ENCODE measurements at places on chromosomes 5 and 9. TPM values are rescaled to one million over a fixed set of nuclear protein-coding genes. Genes with fewer than 3 reads are reported as not detected.

DNA sequence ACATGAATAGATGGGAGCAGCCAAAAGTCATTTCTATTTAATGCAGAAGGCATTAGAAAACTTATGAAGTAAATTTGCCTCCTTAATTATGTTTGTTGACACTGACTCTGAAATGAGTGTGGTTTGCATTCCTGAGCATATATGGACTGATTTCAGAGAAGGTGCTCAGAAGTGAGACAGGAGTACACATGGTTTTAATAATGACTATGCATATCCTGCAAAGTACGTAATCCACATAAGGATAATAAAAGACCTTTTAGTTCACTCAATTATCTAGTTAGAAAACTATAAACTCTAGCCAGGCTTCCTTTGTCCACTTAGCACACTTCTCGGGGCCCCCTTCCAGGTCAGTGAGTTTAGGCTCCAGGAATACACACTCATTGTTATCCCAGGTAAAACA, 75.7 kb upstream of the SNX2 start:
- H3K4me1 ChIP-seq = peaks cover 5% of the 10 kb centered on the region
- H3K36me3 ChIP-seq = no peaks in the 10 kb centered on the region
- no peak for DNase-seq

- H3K4me1 ChIP-seq = peaks cover 1% of the 10 kb centered on the region
- H3K36me3 ChIP-seq = peaks cover 5% of the 10 kb centered on the region
- no peak within 1 kb of the TSS for H3K27ac ChIP-seq
These were observed at the start of gene PCDHGB3 for GRCh38 chr5:141369994-141370848. Gene PCDHGB3 (plus strand): TSS chr5:141370242. CDS start chr5:141370395, 153 bp downstream.

DNA sequence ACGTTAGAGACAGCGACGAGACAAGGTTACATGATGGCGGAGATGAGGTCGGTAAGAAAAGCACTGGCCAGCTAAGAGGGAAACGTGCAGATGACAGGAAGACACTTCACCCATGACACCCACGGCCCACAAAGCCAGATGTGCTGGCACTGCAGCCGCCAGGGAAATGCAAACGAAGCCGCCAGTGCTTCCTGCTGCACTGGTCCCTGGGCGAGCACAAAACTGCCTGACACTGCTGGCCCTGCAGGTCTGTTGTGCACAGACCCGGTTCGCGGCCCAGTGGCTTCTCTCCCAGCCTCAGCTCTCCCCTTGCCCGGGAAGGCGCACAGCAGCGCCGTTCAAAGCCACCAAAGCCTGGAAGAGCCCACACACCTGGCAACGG, 20.3 kb downstream of the QSOX2 start:
- H3K27me3 ChIP-seq = no peaks in the 10 kb centered on the region
- no peak overlapping the region for H3K4me3 ChIP-seq
- H3K36me3 ChIP-seq = peaks cover 43% of the 10 kb centered on the region
- peak overlapping the region; percentile 25 for H3K27ac ChIP-seq
- H3K4me1 ChIP-seq = peaks cover 21% of the 10 kb centered on the region
- DNase-seq = no peak

The MARVELD2 gene
- total RNA-seq = 0.16 TPM

GRCh38 chr5:117266280-117266679, 691.7 kb upstream of the SEMA6A start:
- H3K36me3 ChIP-seq = no peaks in the 10 kb centered on the region
- H3K27ac ChIP-seq = no peak overlapping the region
- no peaks in the 10 kb centered on the region for H3K4me1 ChIP-seq
- no peak overlapping the region for H3K4me3 ChIP-seq
- no peaks in the 10 kb centered on the region for H3K27me3 ChIP-seq

- H3K27ac ChIP-seq = no peak overlapping the region
- H3K36me3 ChIP-seq = no peaks in the 10 kb centered on the region
- no peak overlapping the region for H3K4me3 ChIP-seq
- no peak for DNase-seq
- peaks cover 2% of the 10 kb centered on the region for H3K4me1 ChIP-seq
These were observed 67.1 kb upstream of the SNX2 start for GRCh38 chr5:122707796-122708195.

The PCDHGA4 gene
- total RNA-seq = 0.57 TPM

GRCh38 chr5:179373101-179373934, 28.1 kb upstream of the ADAMTS2 start:
- no peak overlapping the region for H3K27ac ChIP-seq
- no peaks in the 10 kb centered on the region for H3K36me3 ChIP-seq
- H3K4me1 ChIP-seq = no peaks in the 10 kb centered on the region
- DNase-seq = no peak
- no peak overlapping the region for H3K4me3 ChIP-seq
- no peaks in the 10 kb centered on the region for H3K27me3 ChIP-seq

DNA sequence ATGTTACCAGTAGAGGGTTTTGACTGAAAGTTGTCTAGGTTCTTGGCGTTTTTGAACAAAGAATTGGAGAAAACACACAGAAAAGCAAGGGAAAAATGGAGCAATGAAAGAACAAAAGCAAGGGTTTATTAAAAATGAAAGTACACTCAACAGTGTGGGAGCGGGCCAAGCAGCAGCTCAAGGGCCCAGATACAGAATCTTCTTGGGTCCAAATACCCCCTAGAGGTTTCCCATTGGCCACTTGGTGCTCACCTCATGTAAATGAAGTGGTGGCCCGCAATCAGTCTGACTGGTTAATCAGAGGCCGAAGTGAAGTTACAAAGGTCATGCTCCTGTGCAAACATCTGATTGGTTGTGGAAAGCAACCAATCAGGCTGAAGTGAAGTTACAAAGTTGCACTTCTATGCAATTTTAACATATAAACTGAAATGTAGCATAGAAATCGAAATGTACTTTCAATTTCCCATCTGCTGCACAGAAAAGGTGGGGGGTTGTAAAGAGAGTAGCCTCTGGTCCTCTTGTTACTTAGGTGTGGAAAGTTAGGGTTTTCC, 1.9 kb upstream of the GM2A start:
- H3K4me3 ChIP-seq = peak overlapping the region; percentile 74
- peak overlapping the region; percentile 84 for H3K27ac ChIP-seq
- no peaks in the 10 kb centered on the region for H3K27me3 ChIP-seq
- peaks cover 43% of the 10 kb centered on the region for H3K4me1 ChIP-seq
- H3K36me3 ChIP-seq = peaks cover 12% of the 10 kb centered on the region
- DNase-seq = peak; percentile 30

- H3K27ac ChIP-seq = no peak overlapping the region
- H3K4me3 ChIP-seq = no peak overlapping the region
- DNase-seq = no peak
- peaks cover 10% of the 10 kb centered on the region for H3K4me1 ChIP-seq
- no peaks in the 10 kb centered on the region for H3K27me3 ChIP-seq
These were observed 142.1 kb downstream of the MLLT3 start for GRCh38 chr9:20480249-20480648.

The CDH6 gene
- total RNA-seq = not detected

DNA sequence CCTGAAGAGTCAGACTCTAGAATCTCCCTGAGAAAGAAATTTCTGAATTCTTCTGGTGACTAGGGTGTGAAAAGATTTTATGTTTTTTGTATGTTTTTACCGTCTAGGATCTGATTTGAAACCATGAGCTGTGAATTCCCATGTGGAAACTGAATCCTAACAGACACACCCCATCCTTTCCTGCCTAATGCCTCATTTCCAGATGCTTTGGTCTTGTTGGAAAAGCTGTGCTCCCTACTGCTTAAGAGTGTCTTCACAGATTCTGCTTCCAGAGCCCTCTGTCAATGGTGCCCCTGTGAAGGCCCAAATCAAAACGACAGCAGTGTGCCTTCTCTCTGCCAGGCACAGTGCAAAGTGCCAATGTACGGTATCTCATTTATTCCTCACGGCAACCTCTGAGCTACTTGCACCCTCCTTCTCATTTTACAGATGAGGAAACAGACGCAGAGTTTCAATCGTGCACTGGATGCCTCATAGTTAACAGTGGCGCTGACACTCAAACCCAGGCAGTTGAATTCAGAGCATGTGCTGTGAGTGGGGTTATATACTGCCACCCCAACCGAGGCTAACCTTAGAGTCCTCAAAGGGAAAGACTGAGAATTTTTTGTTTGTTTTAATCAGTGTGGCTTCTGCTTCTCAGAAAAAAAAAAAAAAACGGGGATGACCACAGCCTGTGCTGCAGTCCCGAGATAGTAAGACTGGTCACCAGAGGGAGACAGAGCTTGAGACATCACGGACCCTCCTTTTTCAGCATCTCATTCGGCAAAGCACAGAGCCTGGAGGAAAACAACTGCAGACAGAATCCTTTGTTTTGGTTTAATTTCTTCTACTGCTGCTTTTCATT, 188.4 kb downstream of the SNCAIP start:
- no peaks in the 10 kb centered on the region for H3K36me3 ChIP-seq
- no peak for DNase-seq
- H3K4me1 ChIP-seq = no peaks in the 10 kb centered on the region
- no peaks in the 10 kb centered on the region for H3K27me3 ChIP-seq
- no peak overlapping the region for H3K4me3 ChIP-seq

The PCDHGA1 gene
- total RNA-seq = 0.09 TPM

GRCh38 chr5:67337751-67338150, 141.2 kb upstream of the CD180 start:
- no peak overlapping the region for H3K27ac ChIP-seq
- H3K27me3 ChIP-seq = peaks cover 11% of the 10 kb centered on the region
- no peaks in the 10 kb centered on the region for H3K36me3 ChIP-seq

DNA sequence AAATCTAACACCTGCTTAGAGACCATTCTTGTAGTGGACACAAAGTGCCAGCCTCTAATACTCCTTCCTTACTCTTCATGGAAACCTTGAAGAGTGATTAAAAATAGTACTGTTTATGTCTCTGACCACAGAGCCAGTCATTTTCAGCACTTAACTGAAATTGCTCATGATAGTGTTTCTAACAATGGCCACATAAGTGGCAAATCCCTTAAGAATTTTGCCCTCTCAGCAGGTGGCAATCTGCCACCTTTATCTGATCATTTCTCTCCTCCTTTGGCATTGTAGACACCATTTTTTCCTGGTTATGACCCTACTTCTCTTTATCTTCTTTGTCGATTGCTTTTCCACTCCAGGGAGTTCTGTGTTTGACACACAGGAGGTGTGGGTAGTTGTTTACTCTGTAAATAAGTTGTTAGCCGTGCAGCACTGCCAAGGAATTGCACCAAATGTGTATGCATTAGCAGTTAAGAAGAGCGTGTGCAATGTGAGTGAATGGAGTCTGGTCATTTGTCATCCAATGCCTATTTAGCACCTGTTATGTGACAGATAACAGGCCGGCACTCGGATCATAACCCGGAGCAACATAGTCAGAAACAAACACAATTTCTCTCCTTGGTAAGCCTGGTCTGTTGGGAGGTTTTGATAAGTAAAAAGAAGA, 36.8 kb upstream of the STARD4 start:
- H3K27me3 ChIP-seq = peaks cover 4% of the 10 kb centered on the region
- H3K4me1 ChIP-seq = peaks cover 34% of the 10 kb centered on the region
- no peak overlapping the region for H3K27ac ChIP-seq

DNA sequence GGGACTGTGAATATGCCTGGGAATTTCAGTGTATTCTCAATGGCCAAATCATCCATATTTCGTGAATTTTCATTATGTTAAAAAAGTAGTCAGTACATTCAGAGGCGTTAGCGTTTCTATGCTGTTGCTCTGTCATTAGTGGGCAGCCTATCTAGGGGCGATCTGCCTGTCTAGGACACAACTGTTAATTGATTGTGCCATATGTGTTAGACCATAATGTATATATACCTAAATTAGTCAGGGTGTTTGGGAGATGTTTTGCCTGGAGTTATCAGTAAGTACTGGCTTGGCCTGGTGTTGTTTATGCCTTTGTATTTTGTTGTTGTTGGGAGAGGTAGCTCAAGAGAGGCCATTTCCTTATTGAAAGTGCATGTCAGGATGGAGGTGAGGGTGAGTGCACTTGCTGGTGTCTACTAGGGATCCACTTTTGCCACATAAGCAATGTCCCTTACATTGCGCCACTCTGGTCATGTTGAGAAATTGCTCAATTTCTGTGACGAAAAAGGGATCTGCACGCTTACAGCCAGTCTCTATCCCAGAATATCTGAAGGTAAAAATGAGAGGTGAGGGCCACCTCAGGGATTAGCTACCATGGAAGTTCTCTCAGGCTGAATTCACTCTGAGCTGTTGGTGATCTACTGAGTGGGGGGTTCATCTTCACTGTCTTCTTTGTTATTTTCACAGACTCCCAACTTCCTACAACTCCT, 123.3 kb downstream of the ST8SIA4 start:
- no peak for DNase-seq
- H3K27me3 ChIP-seq = no peaks in the 10 kb centered on the region
- H3K4me3 ChIP-seq = peak overlapping the region; percentile 79
- H3K4me1 ChIP-seq = peaks cover 41% of the 10 kb centered on the region

- no peak for DNase-seq
- no peaks in the 10 kb centered on the region for H3K36me3 ChIP-seq
- peaks cover 18% of the 10 kb centered on the region for H3K27me3 ChIP-seq
- H3K4me3 ChIP-seq = no peak overlapping the region
- no peak overlapping the region for H3K27ac ChIP-seq
These were observed 129.3 kb downstream of the C5orf15 start for GRCh38 chr5:133839090-133839489.

The CDKN2B gene
- 0.62 TPM for total RNA-seq

GRCh38 chr9:109887079-109887478, 107.1 kb downstream of the PALM2AKAP2 start:
- H3K4me3 ChIP-seq = no peak overlapping the region
- no peak for DNase-seq
- peak overlapping the region; percentile 89 for H3K27ac ChIP-seq
- H3K27me3 ChIP-seq = no peaks in the 10 kb centered on the region
- peaks cover 76% of the 10 kb centered on the region for H3K4me1 ChIP-seq

DNA sequence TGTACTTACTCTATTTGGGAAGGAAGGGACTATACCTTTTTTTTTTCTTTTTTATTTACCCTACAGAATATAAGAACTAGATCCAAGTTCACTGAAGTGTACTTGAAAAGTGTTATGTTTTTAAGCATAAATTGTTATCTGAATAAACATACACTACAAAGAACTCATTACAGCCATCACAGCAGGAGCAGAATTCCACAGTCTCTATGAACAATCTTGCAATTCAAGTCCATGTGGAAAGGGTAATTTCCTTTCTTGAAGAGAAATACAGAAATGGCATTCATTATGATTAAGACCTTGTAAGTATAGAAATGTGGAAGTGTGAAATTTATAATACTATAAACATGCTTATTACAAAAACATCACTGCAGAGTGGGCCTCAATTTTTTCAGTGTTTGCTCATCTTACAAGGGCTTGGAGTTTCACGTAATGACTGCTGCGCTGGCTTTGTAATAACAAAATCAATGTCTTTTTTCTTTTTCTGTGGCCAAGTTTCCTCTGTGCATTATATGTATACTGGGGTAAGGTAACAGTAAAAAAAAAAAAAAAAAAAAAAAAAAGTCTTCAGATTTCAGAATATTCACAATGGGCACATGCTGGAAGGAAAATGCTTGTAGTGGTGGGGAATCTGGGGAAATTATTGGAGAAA, 77.0 kb upstream of the GNA14 start:
- H3K27me3 ChIP-seq = no peaks in the 10 kb centered on the region
- no peak overlapping the region for H3K4me3 ChIP-seq
- H3K4me1 ChIP-seq = peaks cover 31% of the 10 kb centered on the region
- DNase-seq = no peak
- H3K27ac ChIP-seq = peak overlapping the region; percentile 71

DNA sequence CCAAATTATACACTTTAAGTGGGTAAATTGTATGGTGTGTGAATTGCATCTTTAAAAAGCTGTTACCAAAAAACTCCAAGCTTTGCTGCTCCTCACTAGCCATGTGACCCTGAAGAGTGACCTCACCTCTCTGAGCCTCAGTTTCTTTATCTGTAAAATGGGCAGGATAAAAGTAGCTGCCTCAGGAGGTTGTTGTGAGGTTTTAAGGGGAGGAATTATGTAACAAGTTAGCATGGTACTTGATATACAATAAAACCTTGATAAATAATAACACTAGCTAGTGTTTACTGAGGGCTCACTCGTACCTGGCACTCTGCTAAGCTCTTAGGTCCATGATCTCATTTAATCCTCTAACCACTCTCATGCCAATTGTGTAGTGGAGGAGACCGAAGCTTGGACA, 19.0 kb upstream of the PHF19 start:
- peaks cover 40% of the 10 kb centered on the region for H3K36me3 ChIP-seq
- peak overlapping the region; percentile 67 for H3K27ac ChIP-seq
- H3K4me3 ChIP-seq = no peak overlapping the region
- H3K4me1 ChIP-seq = peaks cover 76% of the 10 kb centered on the region

The NTRK2 gene
- 1.6 TPM for total RNA-seq

Data from activated T-helper 2 cell treated with anti-CD3 and anti-CD28 coated beads, Interferon-gamma antibody, Interleukin-2, Interleukin-4, amounts not matched to agents 10 μg/mL and 5 μg/mL and 100 μg/mL, durations not matched to agents 14 hours and 24 hours and 36 hours (primary cell).